ENCODE measurements at places on chromosomes 1 and 21.

DNA sequence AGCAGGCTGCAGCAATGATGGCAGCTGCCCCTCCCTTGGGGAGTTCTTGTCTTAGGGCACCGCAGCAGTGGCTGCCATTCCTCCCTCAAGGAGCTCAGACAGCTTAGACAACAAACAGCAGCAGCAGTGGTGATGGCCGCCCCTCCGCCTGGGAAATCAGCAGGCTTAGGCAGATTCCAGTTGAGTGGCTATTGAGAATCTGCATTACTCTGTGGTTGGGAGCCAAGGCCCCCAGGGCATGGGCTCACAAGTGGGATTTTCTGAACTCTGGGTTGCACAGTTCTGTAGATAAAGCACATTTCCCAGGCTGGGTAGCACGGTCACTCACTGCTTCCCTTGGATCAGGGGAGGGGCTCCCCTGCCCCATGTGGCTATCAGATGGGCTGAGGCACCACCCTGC lies 1280.7 kb upstream of the TMPRSS15 start:
- DNase-seq = no peak

- DNase-seq = no peak
Measured at GRCh38 chr1:151704246-151704645, 12.4 kb downstream of the CELF3 start.

DNA sequence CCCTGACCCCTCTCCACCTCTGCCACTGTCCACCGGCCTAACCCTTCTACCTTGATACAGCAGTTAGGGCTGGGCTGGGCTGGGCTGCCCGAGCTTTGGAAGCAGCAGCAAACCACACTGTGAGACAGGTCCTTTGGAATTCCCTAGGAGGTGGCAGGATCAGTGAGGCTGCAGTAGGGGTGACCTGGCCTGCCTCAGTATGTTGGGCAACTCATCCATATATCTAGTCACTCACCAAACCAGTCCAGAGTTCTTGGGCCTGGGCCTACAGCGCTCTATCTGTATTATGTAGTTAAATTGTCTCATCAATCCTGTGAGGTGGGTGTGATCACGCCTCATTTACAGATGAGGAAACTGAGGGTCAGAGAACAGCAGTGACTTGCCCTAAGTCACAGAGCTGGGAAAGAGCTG lies 13.3 kb upstream of the SYNC start:
- no peak for DNase-seq

DNA sequence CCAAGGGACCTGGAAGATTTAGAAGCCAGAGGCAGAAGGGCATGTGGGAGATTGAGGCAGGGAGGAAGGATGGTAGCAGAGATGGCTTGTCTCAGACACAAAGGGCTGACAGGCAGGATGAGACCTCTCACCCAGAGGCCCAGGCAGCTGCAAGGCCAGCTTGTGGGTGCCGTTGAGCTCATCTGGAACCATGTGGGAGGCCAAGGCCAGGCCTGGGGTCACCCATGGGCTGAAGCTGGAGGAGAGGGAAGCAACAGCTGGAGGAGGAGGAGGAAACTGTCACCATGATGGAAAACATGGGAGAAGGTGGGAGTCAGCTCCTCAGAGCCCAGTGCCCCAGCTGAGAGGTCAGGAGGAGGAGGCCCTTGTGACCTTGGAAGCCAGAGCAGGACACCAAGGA lies 6.4 kb downstream of the CRABP2 start:
- DNase-seq = no peak

DNA sequence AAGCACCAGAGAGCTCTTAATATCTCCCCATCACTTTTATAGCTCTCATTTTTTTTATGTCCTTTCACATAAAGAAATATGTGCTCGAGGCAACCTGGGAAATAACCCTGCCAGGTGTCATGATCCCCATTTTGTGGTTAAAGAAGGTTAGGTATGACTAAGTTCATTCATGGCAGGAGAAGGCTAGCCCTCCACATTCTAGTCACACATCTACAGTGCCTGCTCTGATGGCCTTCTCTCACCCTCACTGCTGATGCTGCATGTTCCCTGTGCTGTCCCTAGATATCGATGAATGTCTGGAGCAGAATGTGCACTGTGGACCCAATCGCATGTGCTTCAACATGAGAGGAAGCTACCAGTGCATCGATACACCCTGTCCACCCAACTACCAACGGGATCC lies 187.5 kb downstream of the TPR start:
- no peak for DNase-seq

DNA sequence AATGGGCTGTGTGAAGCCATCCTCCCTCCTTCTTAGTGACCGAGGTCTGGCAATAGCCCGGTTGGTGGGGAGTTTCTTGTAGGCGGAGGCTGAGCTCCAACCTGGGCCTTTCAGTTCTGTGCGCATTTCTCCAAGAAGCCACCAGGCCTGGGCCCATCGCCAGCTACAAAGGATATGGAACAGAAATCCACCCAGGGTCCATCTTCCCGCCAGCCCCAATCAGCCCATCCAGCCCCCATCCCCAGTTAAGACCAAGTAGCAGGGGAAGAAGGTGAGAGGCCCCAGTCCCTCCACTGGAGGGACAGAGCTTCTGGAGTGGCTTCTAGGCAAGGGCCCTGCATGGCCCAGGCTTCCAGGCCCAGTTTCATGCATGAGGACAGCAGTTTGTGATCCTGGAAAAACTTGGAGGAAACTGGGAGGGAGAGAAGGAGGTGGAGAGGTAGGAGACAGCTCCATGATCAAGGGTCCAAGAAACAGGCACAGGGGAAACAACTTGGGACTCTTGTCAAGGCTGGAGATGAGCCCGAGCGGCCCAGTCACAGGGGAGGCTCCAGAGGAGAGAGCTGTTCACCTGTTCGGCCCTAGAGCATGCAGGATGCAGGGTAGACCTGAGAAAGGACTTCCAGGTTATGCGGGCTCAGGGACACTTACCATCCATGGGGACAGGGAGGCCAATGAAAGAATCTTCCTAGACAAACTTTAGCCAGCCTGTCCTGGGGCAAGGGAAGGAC lies 261.2 kb downstream of the PTPRU start:
- DNase-seq = no peak

Data from dermis blood vessel endothelial cell (primary cell).